ENCODE measurements at places on chromosomes 4 and X.
A peak's percentile ranks its signal among the peaks of the same experiment; 100 is the strongest.

DNA sequence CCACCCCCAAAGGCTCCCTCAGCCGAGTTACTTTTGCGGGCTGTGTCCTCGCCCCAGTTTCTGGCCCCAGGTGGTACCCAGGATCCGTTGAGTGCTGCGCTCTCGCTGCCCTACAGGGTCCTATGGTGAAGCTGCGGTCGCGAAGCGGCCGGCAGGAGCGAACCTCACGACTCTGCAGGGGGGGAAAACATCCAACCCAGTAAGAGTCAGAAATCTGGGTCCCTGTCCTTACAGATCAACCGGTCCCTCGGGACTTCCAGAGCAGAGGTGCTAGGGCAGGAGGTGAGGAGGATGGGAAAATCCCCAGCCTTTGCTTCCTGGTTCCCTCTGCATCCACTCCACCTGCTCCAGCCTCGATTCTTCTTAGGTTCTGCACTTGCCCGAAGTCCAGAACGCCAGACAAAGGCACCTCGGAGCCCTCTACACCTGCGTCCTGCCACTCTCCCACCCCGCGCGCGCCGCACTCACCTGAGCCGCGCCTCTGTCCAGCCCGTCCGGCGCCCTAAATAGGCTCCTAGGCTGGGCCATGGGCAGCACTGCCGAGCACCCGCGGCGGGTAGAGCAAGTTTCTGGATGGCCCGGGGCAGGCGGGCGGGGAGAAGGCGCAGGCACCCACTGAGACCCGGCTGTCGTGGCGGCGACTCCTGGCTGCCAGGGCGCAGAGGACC is at the start of gene HS3ST1:
HS3ST1 (minus strand) TSS at position 664 of the 668 bp plus-strand sequence. CDS start 28,889 bp downstream, outside the sequence.
- no peak for DNase-seq

- DNase-seq = no peak
Observed at GRCh38 chr4:13580036-13580435, 35.7 kb upstream of the NKX3-2 start.

GRCh38 chr4:6548201-6548881 is 26.6 kb upstream of the MAN2B2 start:
- DNase-seq = no peak

DNA sequence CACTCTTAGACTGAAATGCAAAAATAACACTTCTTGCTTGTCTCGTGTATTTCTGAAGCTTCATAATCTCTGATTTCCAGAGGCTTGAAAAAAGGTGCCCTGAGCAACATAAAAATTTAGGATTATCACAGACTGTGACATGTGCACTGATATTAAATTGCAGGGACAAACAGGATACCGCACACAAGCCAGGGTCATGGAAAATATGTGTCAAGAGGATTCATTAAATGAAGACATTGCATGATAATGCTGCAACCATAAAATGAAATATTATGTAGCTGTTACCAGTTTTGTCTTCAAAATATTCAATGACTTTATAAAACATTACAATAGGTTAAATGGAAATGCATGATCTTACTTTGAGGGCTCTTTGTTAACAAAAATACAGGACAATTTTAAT is 328.0 kb downstream of the KCTD8 start:
- no peak for DNase-seq

DNA sequence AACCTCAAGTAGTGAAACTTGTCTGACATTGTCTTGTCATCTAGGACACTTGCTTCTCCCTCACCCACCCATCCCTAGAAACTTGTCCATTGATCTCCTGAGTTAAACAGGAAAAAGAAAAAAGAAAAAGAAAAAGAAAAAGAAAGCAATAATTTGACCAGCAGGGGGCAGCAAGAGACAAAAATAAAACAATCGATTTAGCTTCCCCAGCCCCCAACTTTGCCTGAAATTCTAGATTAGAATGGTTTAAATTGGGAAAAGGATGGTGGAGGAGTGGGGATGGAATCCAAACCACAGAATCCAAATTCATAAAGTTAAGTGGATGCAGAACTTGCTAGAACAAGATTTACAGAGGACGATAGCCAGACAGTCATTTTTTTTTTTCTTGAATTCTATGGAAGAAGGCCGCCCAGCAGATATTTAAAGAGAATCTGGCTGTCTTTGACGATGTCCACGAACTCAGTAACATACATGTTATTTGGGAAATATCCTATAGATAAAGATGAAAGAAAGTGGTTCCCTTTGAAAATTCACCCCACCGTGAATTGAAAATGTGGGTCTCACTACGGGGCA is 282.9 kb downstream of the USP46 start:
- DNase-seq = peak; percentile 9

GRCh38 chr4:105719204-105719603 is 10.6 kb downstream of the GSTCD start:
- no peak for DNase-seq

GRCh38 chrX:19953145-19953544 is 37.7 kb downstream of the BCLAF3 start:
- no peak for DNase-seq

GRCh38 chrX:50002067-50002714 is 79.8 kb downstream of the CLCN5 start:
- DNase-seq = no peak

GRCh38 chr4:169846396-169846795 is 88.7 kb upstream of the HPF1 start:
- no peak for DNase-seq

DNA sequence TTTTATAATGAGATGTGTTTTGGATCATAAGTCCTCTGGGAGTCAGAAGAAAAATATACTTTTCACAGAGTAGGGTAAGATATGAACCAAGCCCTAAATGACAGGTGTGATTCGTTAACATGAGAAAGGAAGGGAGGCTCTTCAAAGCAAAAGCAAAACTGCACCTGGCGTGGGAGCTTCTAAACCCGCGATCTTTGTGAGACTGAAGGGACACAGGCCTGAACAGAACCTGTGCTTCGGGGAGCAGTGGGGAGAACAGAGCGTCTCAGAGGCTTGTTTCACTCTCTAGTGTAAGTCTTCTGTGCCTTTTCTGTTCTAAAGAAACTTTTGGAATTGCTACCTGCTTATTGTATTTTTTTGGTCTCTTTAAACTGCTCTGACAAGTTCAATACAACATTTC is 30.2 kb upstream of the CYP4V2 start:
- DNase-seq = no peak

DNA sequence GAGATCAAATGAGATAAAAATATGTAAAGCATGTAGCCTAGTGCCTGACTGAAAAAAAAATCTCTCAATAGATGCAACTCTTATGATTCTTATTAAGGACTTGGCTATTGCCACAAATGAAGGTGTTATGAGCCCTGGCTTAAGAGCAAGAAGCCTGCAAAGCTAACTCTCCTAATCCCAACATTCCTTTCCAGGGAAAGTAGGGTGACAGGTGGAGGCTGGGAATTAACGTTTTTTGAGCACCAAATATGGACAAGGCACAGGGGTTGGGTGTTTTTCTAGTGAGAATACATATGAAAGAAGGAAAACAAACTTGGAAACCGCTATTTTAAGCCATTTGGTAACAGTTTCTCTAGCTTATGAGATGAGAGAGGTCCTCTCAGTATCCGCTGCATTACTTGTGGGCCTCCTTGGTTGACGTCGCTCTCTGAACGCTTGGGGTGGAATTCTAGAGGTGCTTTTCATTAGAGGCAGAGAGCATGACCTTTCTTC is 2.4 kb downstream of the RHOH start:
- no peak for DNase-seq

GRCh38 chrX:68929332-68930150 is 100.7 kb downstream of the EFNB1 start:
- DNase-seq = no peak

DNA sequence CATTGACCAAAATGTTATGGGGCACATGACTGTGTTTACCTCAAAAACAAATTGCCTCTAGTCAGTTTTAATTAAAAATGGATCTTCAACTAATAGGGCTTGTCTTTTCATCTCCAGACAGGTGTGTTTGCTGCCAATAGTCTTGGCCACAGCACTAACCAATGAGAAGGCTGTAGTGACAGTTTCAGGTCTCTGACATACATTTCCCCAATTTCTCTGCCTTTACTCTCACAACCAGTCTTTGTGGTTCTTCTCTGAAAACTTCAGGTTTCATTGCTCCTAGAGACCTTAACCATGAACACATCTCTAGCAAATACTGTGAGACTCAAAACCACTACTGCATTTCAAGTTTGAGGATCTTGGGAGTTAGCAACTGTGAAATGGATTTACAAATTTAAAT is 3.5 kb upstream of the EDNRA start:
- no peak for DNase-seq

DNA sequence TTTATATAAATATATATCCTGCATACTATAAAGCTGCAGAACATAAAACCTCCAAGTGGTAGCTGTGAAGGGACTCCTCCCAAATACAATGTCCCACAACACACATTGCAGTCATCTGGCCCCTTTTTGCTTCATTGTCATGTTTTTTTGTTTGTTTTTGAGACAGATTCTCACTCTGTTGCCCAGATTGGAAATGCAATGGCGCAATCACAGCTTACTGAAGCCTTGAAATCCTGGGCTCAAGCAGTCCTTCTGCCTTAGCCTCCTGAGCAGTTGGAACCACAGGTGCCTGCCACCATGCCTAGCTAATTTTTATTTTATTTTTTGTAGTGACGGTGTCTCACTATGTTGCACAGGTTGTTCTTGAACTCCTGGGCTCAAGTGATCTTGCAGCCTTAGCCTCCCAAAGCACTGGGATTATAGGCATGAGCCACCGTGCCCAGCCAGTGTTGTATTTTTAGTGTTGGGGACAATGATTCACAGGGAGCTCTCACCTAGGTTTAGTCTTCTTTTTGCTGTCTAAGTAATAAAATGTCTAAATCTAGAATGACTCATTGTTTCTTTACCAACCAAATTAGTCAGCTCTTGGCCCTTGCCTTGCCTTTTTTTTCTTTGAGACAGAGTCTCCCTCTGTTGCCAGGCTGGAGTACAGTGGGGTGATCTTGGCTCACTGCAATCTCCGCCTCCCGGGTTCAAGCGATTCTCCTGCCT is 24.0 kb upstream of the XIAP start:
- DNase-seq = no peak

- no peak for DNase-seq
Observed at GRCh38 chr4:1405636-1406393, 427 bp downstream of the NKX1-1 start.

DNA sequence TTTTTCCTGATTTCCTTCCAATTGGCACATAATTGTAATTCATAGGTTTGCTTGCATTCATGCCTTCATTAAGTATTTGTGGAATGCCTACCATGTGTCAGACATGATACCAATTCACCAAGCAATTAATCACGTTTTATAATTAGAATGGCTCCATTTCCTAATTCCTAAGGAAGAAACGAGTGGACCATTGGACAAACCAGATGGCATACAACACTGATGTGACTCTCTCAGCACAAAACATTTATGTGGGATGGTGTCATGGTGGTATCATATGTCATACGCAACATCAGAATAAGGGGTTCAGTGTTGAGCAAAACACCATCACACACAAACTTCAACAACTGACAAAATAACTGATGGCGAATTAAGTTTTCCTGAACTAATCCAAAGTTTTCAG is 502.8 kb downstream of the DMD start:
- no peak for DNase-seq

- no peak for DNase-seq
Observed at GRCh38 chr4:67765928-67766327, 11.7 kb upstream of the GNRHR start.

DNA sequence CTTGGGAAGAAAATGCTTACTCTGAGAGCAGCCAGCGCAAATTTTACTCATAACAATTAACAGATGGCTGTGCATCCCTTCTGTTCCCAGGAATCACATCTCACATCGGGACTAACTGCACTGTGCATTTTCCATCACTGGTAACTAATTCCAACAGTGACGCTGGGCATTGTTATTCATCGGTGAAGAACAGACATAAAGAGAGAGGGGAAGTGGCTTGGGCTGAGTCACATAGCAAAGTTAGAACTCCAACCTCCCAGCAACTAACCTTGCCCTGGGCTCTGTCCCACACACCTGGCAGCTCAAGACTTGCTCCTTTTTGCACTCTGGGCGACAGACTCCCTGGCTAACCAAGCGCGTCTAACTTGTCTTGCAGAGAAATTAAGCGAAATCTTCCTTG is 6.4 kb upstream of the LONRF3 start:
- no peak for DNase-seq

DNA sequence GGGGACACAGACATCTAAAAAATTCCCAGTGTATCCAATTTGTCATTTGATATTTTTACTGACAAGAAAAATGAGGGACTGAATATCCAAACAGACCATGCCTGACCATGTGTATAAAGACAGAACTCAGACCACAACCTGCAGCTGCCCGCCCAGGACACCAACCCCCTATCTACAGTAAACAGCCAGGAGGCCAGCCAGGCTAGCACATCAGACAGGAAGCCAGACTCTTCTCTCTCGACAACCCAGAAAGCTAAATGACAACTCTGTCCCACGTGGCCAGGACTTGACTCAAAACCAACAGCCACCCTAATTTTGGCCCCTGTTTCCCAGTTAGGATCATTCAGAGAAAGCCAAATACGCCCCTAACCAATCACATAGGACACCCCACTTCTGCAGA is 15.1 kb downstream of the AFAP1 start:
- DNase-seq = no peak

DNA sequence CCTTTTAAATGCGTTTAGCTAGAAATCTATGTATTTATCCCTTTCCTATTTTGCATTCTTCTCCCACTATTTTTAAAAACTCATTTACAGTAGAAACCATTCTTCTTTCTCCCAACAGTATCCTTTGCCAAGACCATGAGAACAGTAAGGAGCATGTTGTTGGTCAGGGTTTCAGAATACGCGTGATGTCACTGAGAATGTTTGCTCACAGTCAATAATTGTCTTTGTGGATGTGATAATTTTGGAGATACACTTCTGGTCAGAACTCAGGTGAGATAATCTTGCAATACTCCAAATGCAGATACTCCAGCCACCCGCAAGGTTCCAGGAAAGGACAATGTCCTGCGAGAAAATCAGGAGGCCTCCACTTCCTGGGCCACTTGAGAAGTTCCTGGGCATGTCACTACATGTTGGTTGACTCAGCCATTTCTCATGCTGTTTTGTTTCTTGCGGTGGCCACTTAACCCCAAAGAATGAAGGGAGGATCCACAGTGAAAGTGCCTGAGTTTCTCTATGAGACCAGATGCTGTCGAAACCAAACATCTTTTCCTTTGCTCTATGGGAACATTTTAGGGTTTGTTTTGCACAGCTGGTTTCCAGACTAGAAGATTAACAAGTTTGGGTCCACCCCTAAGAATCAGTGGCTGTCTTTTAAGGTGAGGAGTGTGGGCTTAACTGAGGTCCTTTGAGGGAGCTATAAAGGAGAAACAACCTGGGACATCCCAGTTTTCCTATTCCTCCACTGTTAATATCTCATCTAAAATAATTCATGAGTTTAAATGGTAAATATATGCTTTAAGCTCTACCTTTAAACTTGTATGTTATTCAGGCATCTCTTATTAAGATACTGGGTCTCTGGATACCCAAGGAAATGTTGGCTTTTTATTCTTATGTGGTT is 116.0 kb downstream of the SOWAHB start:
- peak; percentile 94 for DNase-seq

DNA sequence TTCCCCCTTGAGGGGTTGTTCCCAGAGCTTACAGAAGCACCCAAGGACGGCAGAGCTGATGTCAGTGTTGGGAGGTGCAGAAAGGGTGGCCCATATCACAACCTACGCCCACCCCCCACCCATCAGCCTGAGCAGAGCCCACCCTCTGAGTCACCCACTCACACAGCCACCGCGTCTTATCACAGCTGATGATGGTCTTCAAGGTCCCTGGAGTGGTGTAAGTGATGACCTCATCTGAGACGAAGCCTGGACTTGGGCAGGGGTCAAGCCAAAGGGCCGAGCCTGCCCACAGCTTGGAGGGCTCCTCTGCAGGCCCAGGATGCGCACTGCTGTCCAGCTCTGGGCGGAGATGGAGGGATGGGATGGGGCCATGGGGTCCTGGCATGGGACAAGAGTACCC is 3.0 kb upstream of the HTRA3 start:
- DNase-seq = no peak
